ENCODE measurements at places on chromosomes 7 and 10. TPM values are rescaled to one million over a fixed set of nuclear protein-coding genes. Genes with fewer than 3 reads are reported as not detected.

- DNase-seq: no peak
Measured at GRCh38 chr10:89235073-89235798, 16.3 kb downstream of the LIPA start.

DNA sequence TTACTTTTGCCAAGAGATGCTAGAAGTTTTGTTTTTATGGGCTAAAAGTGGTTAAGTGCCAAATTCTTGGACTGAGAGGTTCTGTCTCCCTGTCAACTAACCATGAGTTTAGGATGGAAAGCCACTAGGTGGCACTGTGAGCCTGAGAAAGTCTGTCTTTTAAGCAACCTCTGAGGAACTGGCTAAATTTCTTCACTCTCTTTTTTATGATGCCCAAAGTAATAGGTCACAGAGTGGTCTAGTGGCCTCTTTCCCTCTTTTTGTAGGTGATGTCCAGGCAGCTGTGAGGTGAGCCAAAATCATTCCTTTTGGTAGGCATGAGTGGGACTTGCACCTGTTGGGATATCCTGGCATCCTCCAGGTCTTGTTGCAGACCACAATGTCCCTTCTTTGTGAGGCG, 56.8 kb downstream of the SND1 start:
- DNase-seq: peak; percentile 79

- no peak for DNase-seq
Measured at GRCh38 chr7:74388880-74389415, 64.8 kb upstream of the GTF2IRD1 start.

DNA sequence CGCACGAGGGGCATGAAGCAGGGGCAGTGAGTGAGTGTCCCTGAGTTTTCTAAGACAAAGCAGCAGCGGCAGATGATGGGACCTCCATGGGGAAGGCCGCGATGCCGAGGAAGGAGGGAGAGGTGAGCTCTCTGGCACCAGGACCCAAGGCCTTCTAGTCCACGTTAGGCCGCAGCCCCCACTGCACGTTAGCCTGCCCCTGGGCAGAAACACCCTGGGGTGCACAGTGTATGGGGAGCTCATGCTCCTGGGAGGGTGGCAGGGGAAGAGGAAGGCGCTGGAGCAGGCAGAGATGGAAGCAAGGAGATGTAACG, 97.3 kb upstream of the IKZF1 start:
- no peak for DNase-seq

- no peak for DNase-seq
Measured at GRCh38 chr10:80158126-80158525, 25.6 kb downstream of the PLAC9 start.

SLC35G1 gene
- total RNA-seq: 5.1 TPM

NODAL gene
- total RNA-seq: not detected

DGKI gene
- total RNA-seq: 0.12 TPM

CHST15 gene
- 15.6 TPM for total RNA-seq

All from M059J (cell line).